ENCODE measurements at places on chromosomes 16 and 17. TPM values are rescaled to one million over a fixed set of nuclear protein-coding genes. Genes with fewer than 3 reads are reported as not detected.

DNA sequence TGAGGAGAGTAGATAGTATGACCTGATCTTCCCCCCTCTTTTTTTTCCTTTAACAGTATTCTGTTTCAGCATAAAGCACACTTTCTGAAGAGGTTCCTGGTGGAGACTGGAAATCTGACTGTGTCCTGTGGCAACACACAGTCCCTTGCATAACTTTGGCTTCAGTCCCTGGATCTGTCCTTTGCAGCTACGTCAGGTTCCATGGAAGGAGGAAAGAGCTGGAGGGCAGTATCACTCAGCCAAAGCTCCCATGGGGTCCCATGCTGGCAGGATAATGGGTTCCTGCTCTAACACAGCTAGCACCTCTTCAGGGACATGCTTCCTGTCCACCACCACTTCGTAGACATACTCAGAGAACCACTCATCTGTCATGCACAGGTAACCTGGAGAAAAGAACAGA, 13.3 kb upstream of the SLC6A4 start:
- DNase-seq: no peak

DNA sequence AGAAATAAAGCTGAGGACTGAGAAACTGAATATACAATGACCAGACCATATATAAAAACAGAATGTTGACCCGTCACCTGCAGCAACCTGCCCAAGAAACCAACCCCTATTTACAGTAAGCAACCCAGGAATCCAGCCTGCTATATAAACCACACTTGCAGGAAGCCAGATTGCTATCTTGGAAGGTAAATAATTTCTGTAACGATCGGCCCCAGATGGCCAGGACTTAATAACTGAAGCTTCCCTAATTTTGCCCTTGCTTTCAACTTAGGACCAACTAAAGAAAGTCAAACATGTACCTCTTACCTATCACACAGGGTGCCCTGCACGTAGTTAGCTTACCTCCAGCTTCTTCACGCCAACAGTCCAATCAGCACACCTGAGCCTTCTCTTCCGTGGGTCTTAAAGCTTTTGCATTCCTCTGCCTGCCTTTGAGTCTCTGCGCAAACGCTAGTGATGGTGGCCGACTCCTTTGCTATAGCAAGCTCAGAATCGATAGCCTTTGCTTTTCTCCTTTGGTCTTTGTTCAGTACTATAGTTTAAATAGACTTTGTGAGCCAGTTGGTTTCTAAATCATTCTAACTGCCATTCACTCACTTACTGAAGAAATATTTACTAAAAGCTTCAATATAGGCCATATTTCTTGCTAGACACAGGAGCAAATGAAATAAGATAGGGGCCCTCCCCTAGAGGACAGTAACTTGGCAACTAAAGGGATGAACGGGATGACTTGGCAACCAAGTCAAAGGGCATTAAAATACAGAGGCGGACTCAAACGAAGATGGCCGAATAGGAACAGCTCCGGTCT, 31.3 kb downstream of the MPHOSPH6 start:
- DNase-seq: no peak

SEPTIN12 gene
- total RNA-seq: not detected

DNA sequence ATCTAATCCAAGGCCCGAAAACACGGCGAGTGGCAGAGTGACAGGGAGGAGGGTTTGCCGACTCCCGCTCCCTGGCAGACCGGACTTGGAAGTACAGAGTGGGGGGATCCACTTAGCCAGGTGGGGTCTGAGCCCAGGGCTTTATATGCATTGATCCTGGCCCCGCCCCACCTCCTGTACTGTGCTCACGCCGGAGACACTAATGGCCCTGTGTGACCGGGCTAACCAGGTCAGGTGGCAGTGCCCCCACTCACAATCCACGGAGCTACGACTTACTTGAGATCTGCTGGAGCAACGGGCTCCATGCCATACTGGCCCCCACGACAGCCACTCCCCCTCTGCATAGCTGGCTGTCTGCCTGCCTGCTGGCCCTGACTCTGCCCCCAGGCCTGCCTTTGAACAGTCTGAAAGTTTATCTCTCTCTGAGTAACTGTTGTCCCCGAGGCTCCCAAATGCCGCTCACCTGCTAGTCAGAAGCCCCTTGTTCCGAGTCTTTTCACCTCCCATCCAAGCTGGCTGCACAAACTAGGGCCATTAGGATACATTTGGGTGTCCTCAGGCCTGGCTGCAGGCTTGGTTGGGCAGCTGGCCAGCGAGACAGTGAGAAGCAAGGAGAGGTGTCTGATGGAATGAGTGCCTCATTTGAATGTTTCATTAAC, 28.0 kb downstream of the CACNA1G start:
- DNase-seq: no peak

SLC5A11 gene
- total RNA-seq: not detected

- no peak for DNase-seq
Measured at GRCh38 chr17:39213852-39214251, 11.9 kb downstream of the STAC2 start.

GRCh38 chr17:58488428-58488890, 251 bp upstream of the HSF5 start:
- DNase-seq: no peak

GRCh38 chr17:34673995-34674890, 94.9 kb downstream of the TMEM132E start:
- no peak for DNase-seq

GRCh38 chr16:56753410-56753809, 23.5 kb downstream of the NUP93 start:
- no peak for DNase-seq

DNA sequence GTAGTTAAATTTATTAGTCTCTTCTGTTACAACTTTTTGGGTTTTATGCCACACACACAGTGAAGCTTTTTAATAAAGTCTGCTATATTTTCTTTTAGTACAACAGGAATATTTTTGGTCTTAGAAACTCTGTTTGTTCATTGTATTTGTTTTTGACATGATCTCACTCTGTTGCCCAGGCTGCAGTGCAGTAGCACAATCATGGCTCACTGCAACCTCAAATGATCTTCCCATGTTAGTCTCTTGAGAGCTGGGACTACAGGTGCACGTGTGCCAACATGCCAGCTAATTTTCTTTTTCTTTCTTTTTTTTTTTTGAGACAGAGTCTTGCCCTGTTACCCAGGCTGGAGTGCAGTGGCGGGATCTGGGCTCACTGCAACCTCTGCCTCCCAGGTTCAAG, 27.1 kb downstream of the PPM1D start:
- DNase-seq: no peak

GRCh38 chr17:39625198-39625785, 1.5 kb upstream of the PPP1R1B start:
- DNase-seq: no peak

DNA sequence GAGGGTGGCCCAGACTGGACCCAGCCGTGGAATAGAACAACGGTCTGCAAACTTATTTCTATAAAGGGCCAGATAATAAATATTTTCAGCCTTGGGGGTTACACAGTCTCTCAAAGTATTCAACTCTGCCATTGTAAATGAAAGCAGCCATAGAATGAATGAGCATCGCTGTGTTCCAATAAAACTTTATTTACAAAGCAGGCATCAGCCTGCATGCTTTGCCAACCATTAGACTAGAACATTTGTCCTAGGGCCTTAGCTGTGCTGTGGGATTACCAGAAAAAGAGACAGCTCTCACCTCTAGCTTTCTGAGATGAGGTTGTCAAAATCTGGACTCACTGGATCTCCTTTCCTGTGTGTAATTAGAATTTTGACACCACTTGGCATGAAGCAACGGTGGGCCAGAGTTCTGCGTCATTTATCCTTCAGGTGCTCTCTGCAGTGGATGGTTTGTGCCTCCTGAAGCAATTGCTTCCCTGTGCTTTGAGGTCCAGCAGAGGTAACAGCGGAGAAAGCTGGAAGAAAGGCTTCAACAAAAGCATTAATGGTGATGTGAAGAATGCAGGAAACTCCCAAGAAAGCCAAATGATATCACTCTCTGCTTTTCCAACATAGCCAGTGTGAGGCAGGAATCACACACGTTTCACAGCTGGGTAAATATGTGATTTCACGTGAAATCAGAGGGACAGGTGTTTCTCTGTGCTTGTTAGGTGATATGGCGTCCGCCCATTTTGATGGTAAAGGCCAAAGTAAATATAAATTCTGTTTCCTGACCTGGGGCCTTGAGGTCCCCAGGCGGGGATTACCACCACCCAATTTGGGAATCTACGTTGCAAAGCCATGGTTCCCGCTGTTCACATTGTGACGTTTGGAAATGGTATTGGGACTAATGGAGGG, 148.4 kb downstream of the PITPNC1 start:
- no peak for DNase-seq

ZPBP2 gene
- not detected for total RNA-seq

DNA sequence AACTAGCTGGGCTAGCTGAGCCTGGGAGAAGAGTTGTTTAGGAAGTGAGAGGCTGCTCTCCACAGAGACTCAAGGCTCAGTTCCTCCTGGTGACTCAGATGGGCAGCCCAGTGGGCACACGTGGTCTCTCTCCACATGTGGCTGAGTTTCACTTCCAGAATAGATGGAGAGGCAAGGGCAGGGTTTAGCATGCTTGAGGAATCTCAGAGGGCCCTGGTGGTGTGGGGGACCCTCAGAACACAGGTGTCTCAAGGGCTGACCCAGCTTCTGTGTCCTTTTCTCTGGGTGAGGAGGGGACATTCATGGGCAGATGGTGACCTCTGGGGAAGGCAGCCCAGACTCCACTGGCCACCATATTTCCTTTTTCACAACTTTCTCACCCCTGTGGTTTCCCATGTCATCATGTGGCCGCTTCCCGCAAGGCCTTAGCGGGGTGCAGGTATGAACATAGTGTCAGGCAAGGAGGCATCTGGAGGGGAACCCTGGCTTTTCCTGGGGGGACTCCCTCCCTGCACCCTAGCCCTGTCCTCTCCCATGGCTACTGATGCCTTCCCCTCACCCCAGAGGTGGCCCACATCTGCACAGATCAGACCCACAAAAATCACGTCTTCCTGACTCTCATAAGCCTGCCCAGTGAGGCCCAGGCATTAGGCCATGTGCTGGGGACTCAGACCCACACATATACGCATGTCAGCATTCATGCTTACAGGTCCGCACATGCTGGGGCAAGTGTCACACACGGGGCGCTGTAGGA, 3.3 kb downstream of the GRN start:
- DNase-seq: no peak

DNA sequence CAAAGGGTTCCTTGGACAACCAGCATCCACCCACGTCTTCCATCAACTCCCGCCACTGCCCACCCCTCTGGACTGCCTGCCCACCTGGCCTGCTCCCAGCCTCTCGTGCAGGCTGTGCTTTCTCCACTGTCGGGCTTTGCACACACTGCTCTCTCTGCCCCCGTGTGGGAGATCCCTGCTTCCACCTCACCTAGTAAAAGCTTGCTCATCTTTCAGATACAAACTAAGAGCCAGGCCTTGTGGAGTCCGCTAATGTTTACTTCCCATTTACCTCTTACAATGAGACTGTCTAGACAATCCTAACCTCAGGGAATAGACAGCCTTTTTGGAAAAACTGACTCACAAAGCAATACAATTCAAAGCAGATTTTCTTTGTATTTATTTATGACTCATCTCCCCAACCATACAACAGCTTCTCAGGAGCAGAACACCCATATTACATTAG, 67.6 kb downstream of the USP31 start:
- no peak for DNase-seq

DNA sequence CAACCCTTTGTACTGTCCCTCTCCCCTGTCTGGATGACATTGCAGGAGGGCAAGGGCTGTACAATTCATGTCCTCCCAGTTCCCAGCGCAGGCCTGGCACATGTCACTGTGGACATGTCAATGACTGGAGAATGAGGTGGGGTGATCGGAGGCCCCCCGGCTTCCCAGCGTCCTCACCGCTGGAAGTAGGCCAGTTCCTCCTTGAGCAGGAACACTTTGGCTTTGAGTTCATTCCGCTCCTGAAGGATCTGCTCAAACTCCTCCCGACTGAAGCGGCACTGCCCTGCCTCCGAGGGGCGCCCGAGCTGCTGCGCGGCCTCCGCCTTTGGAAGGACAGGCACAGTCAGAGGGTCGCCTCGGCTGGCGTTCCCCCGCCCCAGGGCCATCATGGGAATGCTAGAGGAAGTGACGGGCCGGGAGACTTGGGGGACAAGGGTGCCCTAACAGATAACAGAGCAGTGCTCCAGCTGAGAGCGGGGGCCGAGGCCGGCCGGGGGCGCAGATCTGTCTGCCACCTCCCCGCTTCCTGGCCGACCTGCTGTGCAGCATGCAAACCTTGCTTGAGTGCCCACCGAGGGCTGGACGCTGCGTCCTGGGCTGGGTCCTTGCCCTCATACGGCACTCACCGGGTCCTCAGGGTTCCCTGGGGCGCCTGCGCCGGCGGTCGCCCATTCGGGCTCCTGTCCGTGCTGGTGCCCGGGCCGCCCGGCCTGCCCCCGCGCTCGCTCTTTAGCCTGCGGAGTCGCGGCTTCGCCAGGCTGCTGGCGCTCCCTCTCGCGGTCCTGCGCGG, 1.3 kb downstream of the RILP start:
- no peak for DNase-seq

RTN4RL1 gene
- total RNA-seq: 4.9 TPM

DNA sequence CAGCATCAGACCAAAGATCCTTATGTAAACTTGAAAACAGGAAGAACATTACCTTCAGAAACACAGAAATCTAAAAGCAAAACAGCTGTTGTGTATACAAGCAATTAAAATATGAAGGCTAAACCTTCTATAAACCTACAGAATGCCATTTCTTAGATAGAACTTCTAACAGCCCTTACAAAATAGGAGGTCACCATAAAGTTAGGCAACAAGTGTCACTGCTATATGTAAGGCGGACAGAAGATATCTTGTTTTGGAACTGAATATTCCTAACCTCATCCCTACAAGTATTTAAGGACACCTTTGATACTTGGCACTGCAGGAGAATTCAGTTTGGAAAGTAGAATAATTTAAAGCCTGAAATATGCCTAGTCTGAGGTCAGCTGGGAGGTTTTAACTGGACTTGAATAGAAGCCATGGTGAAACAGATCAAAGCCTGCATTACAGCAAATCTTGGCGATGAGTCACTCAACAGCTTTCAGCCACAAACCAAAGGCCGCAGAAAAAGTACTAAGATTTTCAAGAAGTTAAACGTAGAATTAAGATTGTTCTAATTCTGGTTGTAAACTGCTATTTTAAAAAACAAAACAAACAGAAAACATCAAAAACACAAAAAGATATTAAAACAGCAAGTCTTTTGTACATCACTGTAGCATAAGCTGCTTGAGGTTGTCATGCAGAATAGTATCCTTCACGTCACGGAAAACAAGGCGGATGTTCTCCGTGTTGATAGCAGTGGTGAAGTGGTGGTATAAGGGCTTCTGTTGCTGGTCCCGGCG, 42.7 kb downstream of the GNA13 start:
- DNase-seq: peak; percentile 51

DNA sequence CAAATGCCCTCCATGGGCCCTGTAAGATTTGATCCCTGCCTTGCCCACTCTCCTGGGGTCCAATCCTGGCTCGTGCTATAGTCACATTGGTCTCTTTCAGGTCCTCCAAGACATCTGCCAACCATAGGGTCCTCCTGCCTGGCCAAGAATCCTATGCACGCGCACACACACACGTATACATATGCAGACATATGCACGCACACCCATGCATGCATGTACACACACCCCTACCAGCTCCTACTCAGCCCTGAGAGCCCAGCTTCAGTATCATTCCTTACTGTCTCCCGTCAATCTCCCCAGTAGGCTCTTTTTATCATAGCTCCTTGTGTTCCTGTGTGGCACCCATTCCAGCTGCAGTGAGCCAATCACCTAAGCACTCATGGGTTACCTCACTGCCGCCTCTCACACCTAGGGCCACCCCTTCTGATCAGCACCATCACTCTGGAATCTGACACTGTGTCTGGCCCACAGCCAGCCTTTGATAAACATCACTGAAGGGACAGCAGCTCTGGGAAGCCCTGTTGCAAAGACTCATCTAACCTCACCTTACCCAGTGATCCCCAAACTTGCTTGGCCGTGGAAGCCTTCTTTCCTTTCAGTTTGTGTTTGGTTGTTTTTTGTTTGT, 7.9 kb upstream of the DNAH17 start:
- DNase-seq: no peak

Data from uterus (tissue), 4 donors.